ENCODE measurements at places on chromosomes 5 and 9.
A peak's percentile ranks its signal among the peaks of the same experiment; 100 is the strongest.

DNA sequence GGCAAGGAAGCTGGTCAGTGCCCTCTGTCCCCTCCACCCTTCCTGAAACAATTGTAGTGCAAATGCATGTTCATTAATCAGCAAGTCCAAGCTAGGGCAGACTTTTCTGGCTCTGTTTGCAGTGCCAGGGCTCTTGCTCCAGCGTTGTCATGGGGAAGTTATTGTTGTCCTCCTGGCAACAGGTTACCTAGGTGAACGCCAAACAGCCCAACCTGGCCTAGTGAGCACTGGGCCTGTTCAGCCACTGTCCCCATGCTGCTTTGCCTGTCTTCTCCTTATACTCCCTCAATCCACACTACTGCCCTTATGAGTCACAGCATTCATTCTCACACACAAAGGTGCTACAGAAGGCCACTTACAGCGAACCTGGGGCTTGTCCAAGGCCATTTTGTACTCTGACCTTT, 34.5 kb upstream of the GLIS3 start:
- DNase-seq = no peak

GRCh38 chr5:150486402-150487198, 21.3 kb upstream of the NDST1 start:
- DNase-seq = peak; percentile 69

GRCh38 chr9:124511426-124511840, 4.2 kb upstream of the NR5A1 start:
- no peak for DNase-seq

- DNase-seq = no peak
Measured at GRCh38 chr9:79384501-79384900, 187.3 kb upstream of the TLE4 start.

GRCh38 chr5:90854169-90854568, 295.6 kb downstream of the ADGRV1 start:
- no peak for DNase-seq

- DNase-seq = no peak
Measured at GRCh38 chr5:60493372-60493771, 206.6 kb downstream of the DEPDC1B start.

DNA sequence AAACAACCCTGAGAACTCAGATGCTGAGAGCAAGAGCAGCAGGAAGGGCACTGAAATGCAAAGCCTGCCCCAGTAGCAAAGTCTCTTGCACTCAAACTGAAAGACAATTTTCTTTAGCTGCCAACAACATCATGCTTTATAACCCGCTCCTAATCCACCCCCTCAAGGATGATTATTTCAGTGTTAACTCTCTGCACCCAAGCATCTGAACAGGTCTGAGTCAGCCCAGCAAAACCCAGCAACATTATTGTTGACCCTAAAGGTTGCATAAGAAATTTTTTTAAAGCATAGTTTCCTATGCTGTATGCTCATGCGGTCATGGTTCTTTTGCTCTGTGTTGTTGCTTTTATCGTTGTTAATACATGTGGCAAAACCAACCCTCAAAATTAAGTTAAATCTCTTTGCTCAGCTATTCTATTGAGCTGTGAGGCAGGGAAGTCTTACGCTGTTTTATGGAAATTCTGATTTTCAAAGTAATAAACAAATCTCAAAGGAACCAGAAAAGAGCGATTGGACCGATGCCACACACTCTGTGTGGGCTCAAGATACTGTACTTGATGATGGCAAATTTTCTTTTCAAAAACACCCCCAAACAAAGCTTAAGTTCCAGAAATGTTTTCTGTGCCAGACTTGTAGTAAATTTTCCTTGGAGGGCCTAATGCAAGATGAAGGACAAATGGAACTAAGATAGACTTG, 440.6 kb upstream of the MPDZ start:
- no peak for DNase-seq

DNA sequence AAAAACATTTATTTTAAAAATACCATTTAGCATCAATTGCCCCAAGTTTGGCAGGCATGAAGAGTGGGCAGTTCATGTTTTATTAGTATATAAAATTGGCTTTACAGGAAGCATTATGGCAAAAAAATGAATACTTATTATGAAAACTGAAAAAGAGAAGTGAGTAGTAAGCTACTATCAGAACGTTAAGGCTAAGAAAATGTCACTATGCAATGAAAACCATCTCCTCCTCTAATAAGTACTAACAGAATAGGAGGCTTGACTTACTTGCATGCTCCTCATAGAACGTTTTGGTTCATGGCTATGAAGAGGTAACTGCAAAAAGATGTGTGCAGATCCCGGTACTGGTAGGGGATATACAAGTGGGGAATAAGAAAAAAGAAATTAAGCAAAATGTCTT, 23.6 kb downstream of the TICAM2 start:
- no peak for DNase-seq

DNA sequence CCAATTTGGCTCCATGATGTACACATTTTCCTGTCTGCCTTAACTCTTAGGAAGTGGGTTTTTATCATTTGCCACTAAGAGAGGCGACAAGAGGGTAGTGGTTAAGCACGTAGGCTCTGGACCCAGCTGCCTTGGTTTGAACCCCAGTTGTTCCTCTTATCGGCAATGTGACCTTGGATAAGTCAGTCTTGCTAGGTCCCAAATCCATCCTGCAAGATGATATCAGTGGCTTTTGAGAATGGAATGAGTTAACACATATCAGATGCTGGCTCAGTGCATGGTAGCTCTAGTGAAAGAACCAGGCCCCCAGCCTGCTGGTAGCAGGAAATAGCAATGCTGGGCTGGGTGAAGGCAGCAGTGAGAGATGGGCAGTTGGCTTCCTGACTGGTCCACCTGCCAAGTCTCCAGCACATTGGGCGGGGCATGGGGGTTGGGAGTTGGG, 72.5 kb downstream of the STK10 start:
- DNase-seq = no peak

- DNase-seq = peak; percentile 4
Measured at GRCh38 chr5:85049020-85049419, 664.3 kb upstream of the EDIL3 start.

DNA sequence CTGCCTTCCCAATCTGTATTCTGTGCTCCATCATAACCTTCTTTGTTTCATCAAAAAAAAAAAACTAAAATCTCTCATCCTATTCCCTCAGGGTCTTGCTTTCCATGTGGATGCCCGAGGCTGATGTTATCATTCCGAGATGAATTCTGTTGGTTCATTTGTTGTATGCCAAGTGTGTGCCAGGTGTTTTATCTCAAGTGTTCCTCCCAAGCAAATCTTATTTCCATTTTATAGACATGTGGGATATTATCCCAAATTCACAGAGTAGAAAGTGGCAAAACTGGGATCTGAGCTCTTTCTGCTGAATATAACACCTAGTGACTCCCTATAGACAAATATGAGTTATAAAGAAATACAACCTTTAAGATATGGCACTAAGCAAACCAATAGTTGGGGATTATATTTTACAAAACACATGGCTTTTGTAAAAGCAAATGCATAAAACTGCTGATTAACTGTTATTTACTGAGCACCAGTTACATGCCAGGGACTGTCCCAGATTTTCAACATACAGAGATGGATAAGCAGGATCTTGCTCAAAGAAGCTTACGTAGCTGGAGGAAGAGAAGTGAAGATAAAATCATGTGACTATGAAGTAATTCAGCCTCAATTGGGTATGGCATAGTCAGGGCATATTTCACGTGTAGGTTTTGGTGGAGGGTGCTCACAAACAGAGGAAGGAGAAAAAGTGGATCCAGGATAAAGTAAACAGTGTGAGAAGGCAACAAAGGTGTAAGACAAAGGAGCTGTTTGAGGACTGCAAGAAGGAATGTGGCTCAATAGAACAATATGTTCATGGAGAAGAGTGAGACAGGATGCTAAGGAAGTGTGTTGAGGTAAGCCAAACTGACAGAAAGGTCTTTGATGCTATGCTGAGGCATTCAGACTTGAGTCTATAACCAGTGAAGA, 143.3 kb upstream of the ADAMTSL1 start:
- DNase-seq = no peak
